Endodermal cell (in vitro differentiated cells): ENCODE measurements at places on chromosomes 12 and 14. TPM values are rescaled to one million over a fixed set of nuclear protein-coding genes. Genes with fewer than 3 reads are reported as not detected.

- H3K4me1 ChIP-seq: no peaks in the 10 kb centered on the region
- no peak overlapping the region for H3K4me3 ChIP-seq
- H3K27me3 ChIP-seq: no peaks in the 10 kb centered on the region
Observed at GRCh38 chr12:56038022-56038655, 3.6 kb upstream of the RPS26 start.

Gene DDN
- 0.31 to 1.7 TPM (median 0.44 TPM) in 3 replicates for total RNA-seq

GRCh38 chr12:29907461-29907860 is 123.7 kb upstream of the TMTC1 start:
- no peaks in the 10 kb centered on the region for H3K4me1 ChIP-seq
- no peak overlapping the region for H3K4me3 ChIP-seq
- no peaks in the 10 kb centered on the region for H3K27me3 ChIP-seq

Gene SERPINA5
- total RNA-seq: 2.0 to 2.8 TPM (median 2.1 TPM) in 3 replicates

DNA sequence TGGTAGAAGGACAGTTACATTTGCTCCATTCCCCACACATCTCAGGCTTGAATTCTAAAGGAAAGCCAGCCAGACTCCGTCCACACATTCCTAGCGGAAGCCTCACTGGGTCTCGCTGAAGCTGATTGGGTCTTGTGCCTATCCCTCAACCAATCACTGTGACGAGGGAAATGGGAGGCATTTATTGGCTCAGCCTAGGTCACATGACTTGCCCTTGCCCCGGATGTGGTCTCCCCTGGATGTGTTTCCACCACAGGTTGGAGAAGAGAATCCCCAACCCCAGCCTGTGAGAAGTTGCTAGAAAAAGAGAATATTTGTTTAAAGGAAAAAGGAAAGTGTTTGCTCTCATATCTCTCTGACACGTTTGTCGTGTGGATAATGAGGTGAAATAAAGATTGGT is 93.4 kb downstream of the C12orf75 start:
- H3K4me1 ChIP-seq: peaks cover 10% of the 10 kb centered on the region
- DNase-seq: no peak
- no peaks in the 10 kb centered on the region for H3K36me3 ChIP-seq
- H3K27me3 ChIP-seq: no peaks in the 10 kb centered on the region

DNA sequence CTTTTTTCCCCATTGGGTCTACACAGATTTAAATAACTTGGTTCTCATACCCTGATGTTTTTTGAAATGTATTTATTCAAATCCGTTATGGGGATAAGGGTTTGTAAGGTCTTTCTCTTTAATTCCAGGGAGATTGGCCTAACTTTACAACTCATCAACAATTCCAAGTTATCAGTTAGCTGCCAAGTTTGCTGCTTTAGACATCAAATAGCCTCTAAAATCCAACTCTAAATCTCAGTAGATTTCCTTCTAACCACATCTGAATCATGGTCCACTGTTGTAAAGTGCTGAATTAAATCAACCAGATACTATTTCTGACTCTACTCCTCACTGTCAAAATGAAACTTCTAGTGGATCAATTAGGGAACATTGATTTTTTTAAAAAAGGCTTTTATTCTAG is 364.1 kb upstream of the E2F7 start:
- no peaks in the 10 kb centered on the region for H3K36me3 ChIP-seq
- no peaks in the 10 kb centered on the region for H3K4me1 ChIP-seq
- H3K27me3 ChIP-seq: no peaks in the 10 kb centered on the region
- no peak for DNase-seq
- no peak overlapping the region for H3K27ac ChIP-seq
- no peak overlapping the region for H3K4me3 ChIP-seq

- DNase-seq: no peak
- H3K36me3 ChIP-seq: no peaks in the 10 kb centered on the region
- H3K27ac ChIP-seq: no peak overlapping the region
- no peaks in the 10 kb centered on the region for H3K4me1 ChIP-seq
- H3K4me3 ChIP-seq: peak overlapping the region; percentile 81
- H3K27me3 ChIP-seq: no peaks in the 10 kb centered on the region
Observed at GRCh38 chr12:79688376-79689060, 2.2 kb downstream of the PAWR start.

Gene FOXG1
- 0.04 and 0.11 TPM in 2 replicates for total RNA-seq

- H3K4me3 ChIP-seq: no peak overlapping the region
- H3K27me3 ChIP-seq: no peaks in the 10 kb centered on the region
- H3K27ac ChIP-seq: no peak overlapping the region
- no peak for DNase-seq
- peaks cover 15% of the 10 kb centered on the region for H3K4me1 ChIP-seq
- no peaks in the 10 kb centered on the region for H3K36me3 ChIP-seq
Observed at GRCh38 chr14:87996291-87996592, 3.3 kb upstream of the GALC start.

Gene IL23A
- 3.5 to 6.8 TPM (median 4.6 TPM) in 3 replicates for total RNA-seq

DNA sequence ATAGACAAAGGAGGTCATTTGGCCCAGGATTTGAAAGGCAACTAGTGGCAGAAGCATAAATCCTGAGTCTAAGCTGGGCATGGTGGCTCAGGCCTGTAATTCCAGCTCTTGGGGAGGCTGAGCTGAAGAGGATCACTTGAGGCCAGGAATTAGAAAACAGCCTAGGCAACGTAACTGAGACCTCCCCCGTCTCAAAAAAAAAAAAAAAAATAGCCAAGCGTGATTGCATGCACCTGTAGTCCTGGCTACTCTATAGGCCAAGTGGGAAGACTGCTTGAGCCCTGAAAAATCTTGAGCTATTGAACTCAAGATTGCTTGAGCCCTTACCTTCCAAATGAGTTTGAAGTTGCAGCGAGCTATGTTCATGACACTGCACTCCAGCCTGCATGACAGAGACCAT is 7.8 kb downstream of the GON7 start:
- H3K36me3 ChIP-seq: peaks cover 6% of the 10 kb centered on the region
- DNase-seq: no peak
- no peaks in the 10 kb centered on the region for H3K4me1 ChIP-seq
- no peak overlapping the region for H3K27ac ChIP-seq
- no peaks in the 10 kb centered on the region for H3K27me3 ChIP-seq
- no peak overlapping the region for H3K4me3 ChIP-seq

Gene KRT74
- total RNA-seq: not detected in 3 replicates

DNA sequence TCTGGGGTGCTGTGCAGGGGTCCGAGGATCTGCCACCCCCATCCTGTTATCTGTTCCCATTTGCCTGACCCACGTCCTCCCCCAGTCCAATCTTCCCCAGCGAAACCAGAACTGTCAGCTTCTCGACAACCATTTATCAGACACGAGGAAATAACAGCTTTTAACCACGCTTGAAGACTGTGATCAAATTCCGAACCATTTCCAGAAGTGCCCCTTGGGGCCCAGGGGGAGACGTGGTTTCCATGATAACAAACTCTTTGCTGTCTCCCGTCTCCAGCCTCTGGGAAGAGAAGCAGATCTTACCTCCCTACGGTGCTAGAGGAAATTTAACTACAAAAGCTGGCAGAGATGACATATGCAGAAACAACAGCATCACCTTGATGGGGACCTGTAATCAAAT is 35.1 kb upstream of the SRRM4 start:
- no peak overlapping the region for H3K27ac ChIP-seq
- no peak for DNase-seq
- no peak overlapping the region for H3K4me3 ChIP-seq
- no peaks in the 10 kb centered on the region for H3K36me3 ChIP-seq
- H3K4me1 ChIP-seq: peaks cover 26% of the 10 kb centered on the region
- peaks cover 22% of the 10 kb centered on the region for H3K27me3 ChIP-seq

- no peaks in the 10 kb centered on the region for H3K4me1 ChIP-seq
- H3K4me3 ChIP-seq: no peak overlapping the region
- peaks cover 9% of the 10 kb centered on the region for H3K36me3 ChIP-seq
- no peaks in the 10 kb centered on the region for H3K27me3 ChIP-seq
- no peak for DNase-seq
- H3K27ac ChIP-seq: no peak overlapping the region
Observed at GRCh38 chr12:70260646-70261045, 17.4 kb downstream of the CNOT2 start.
